CD8-positive, alpha-beta T cell (primary cell): ENCODE measurements at places on chromosomes 1 and 21.

- no peak for DNase-seq
Measured at GRCh38 chr1:65250826-65251225, 58.5 kb upstream of the DNAJC6 start.

DNA sequence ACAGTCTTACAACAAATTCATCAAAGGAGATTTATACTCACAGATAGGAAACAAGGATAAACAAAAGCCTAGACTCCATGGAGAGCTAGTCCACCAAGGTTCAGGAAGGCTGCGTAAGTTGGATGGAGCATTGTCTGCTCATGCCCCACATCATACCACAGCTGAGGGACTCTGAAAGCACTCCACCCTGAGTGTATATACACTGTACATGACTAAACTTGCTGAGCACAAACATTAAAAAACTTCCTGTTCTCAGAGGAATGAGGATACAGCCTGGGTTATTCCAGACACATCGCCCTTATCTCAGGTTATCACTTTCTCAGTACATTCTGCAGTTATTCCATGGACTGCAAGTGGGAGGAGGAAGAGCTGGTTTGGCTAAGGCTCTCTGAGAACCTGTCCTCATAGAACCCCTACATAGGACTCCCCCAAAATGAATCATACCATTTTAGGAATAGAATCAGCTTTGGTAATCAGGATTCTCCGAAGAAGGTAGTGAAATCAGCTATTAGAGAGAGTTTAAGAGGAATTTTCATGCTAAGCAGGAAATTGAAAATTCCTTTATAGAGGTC, 58.0 kb upstream of the PRMT6 start:
- no peak for DNase-seq

- no peak for DNase-seq
Measured at GRCh38 chr21:38472412-38473108, 25.7 kb downstream of the ERG start.

GRCh38 chr1:3809680-3810079, 13.4 kb upstream of the LRRC47 start:
- no peak for DNase-seq

DNA sequence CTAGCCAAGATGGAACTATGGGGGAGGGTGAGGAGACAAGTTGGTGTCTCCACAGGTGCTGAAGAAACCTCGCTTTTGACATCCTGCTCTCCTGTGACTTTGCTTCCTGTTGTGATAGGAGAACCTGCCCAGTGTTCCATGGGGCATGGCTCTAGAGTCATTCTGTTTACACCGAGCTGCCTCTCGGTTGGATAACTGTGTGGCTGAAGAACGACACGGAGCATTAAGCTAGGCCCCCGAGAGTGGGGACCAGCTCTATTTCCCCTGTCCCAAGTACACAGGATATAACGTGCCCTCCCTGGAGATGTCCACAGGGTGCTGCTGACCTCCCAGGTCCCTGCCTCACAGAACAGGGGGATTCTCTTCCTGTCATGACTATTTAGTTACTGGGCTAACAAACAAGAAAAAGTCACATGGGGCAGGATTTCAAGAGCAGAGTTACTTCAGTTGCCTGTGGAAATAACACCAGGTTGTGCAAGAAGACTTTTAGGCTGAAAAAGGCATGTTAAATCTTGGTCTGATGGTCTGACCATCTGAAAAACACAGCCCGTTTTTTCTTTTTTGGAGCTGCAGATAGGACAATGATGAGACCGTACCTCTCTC, 29.4 kb upstream of the PPP2R5A start:
- no peak for DNase-seq

- no peak for DNase-seq
Measured at GRCh38 chr1:245645894-245646293, 491.1 kb downstream of the KIF26B start.
